Stimulated activated naive B cell treated with anti-CD40 and anti-IgM and Interleukin-4, amounts not matched to agents 10 μg/mL and 1 μg/mL and 100 μg/mL, for 72 hours (primary cell): ENCODE measurements at places on chromosomes 7 and 10.

DNA sequence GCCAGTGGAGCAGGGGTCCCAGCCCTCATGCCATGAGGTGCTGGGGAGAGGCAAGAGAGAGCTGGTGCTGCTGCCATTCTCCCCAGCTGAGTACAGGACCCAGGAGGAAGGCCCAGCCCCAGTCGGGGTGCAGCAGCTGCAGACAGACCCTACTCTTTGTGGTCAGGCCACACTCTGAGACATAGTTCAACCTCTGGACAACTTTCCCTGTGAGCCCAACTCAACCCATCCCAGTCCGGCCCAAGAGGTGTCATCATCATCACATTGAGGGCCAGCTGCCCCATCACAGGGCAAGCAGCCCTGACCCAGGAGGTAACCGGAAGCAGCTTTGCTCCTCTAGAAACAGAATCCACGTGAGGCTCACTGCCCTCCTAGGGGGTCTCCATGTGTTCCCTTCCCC, 133.8 kb upstream of the KCNMA1 start:
- no peak overlapping the region for H3K4me3 ChIP-seq
- H3K27ac ChIP-seq: no peak overlapping the region
- DNase-seq: no peak
- no peaks in the 10 kb centered on the region for H3K27me3 ChIP-seq
- no peaks in the 10 kb centered on the region for H3K36me3 ChIP-seq

DNA sequence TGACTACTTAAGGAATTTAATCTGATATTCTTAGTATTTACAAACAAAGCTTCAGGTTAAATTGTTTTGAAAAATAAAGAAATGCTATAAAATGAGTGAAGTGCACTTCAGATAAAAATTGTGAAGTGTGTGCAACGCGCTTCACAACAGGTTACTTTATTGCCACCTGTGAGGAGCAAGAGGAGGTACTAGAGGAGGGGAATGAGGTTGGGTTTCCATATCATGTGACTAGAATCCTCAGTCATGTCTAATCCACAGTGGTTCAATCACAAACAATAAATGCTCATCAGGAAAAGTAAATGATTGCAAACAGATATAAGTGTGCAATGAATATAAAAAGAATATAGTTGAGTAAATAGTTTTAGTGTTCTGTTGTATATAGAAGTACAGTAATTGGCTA, 34.5 kb upstream of the CD36 start:
- H3K27me3 ChIP-seq: no peaks in the 10 kb centered on the region
- H3K4me1 ChIP-seq: no peaks in the 10 kb centered on the region

- peaks cover 6% of the 10 kb centered on the region for H3K27me3 ChIP-seq
- no peaks in the 10 kb centered on the region for H3K36me3 ChIP-seq
- H3K4me1 ChIP-seq: peaks cover 6% of the 10 kb centered on the region
- DNase-seq: peak; percentile 3
These were observed 103.6 kb downstream of the PRPF18 start for GRCh38 chr10:13690281-13690825.

DNA sequence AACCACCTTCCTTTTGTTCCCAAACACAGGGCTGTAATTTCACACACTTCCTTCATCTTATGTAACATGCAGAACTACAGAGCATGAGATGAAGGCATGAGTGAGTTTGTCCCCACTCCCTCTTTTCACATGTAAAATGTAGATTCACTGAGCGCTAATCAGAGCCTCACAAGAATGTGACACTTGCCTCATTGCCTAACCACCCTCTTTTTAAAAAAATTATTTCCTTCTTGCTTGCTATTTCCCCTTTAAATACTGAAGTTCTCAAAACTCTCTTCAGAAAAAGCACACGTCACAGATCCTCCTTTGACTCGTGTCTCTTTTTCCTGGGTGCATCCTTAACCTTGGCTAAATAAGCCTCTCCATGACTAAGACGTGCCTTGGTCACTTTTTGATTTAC, 121.2 kb upstream of the TARP start:
- peaks cover 20% of the 10 kb centered on the region for H3K4me1 ChIP-seq
- H3K36me3 ChIP-seq: no peaks in the 10 kb centered on the region
- H3K27me3 ChIP-seq: no peaks in the 10 kb centered on the region
- peak overlapping the region; percentile 47 for H3K4me3 ChIP-seq
- DNase-seq: no peak

DNA sequence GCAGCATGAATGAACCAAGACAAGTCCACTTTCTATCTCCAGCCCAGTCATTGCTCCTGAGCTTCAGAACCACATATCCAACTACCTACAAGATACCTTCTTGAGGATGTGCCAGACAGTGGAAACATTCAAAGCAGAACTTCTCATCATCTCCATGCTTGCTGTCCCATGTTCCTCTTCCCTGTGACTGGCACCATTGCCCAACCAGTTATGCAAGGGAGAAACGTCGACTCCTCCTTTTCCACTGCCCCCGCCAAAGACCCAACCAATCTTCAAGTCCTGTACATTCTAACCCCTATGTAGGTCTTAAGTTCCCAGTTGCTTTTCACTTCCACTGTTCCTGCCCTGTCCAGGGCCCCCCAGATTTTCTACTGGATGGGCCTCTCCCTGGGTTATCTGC, 225.7 kb downstream of the RPS24 start:
- no peak for DNase-seq
- H3K4me1 ChIP-seq: no peaks in the 10 kb centered on the region
- H3K27ac ChIP-seq: no peak overlapping the region
- no peaks in the 10 kb centered on the region for H3K27me3 ChIP-seq
- no peaks in the 10 kb centered on the region for H3K36me3 ChIP-seq

GRCh38 chr7:132614428-132615318, 38.4 kb upstream of the PLXNA4 start:
- no peak for DNase-seq
- peak overlapping the region; percentile 76 for H3K4me3 ChIP-seq
- peaks cover 29% of the 10 kb centered on the region for H3K27me3 ChIP-seq

DNA sequence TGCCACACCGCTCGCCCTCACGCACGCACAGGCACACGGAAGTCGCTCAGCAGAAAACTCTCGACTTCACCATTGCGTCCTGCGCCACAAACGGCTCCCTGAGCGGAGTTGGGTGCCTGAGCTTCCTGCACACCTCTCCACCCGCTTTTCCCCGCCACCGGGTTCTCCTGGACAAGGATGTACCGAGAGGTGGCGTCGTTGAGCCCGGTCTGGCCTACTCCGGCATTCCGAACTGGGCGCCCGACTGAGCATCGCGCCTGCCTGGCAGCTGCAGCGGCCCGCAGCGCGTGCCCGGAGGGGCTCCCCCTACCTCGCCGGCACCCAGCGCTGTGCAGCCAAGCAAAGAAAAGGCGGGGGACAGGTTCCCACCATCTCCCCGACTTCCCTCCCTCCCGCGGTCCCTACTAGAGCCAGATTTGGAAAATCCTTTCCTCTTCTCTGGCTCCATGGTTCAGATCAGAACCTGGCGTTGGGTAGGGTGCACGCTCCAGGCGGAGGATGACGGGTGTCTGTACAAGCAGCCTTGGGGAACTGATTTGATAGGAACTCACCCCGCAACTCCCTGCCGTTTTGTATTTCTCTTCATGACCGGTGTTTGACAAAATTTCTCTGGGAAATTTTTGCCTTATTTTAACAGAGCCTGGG, 1.7 kb downstream of the SORCS3 start:
- no peak for DNase-seq
- H3K4me1 ChIP-seq: peaks cover 3% of the 10 kb centered on the region
- peaks cover 68% of the 10 kb centered on the region for H3K27me3 ChIP-seq
- peak overlapping the region; percentile 33 for H3K4me3 ChIP-seq

DNA sequence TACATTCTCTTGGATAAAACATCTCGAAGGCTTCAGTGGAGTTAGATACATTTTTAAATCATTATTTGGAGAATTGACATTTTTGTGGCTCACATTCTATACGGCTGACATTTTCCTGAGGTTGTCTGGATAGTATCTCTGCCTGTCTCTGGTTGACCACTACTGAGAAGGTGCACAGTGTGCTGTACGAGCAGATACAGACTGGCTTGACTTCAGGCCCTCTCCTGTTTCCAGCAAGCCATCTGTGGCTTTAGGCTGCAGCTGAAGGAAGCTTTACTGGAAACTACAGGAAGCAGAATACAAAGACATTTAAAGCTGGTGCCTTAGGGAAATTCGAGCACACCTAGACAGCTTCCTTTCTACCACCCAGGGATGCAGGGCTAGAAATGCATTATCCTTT, 39.3 kb upstream of the RSU1 start:
- no peaks in the 10 kb centered on the region for H3K4me1 ChIP-seq
- peaks cover 2% of the 10 kb centered on the region for H3K36me3 ChIP-seq
- no peaks in the 10 kb centered on the region for H3K27me3 ChIP-seq

DNA sequence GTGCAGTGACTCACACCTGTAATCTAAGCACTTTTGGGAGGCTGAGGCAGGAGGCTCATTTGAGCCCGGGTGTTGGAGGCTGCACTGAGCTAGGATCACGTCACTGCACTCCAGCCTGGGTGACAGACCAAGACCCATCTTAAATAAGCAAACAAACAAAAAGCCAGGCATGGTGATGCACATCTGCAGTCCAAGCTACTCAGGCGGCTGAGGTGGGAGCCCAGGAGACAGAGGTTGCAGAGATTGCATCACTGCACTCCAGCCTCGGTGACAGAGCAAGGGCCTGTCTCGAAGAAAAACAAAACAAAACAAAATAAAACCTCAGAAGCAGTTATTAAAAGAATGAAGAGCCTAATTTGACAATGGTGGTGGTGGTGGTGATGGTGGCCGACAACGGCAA, 132.5 kb downstream of the PARD3 start:
- H3K27ac ChIP-seq: no peak overlapping the region
- no peaks in the 10 kb centered on the region for H3K4me1 ChIP-seq
- no peak overlapping the region for H3K4me3 ChIP-seq
- H3K27me3 ChIP-seq: peaks cover 3% of the 10 kb centered on the region
- no peak for DNase-seq
